ENCODE measurements at places on chromosomes 3 and 15.
A peak's percentile ranks its signal among the peaks of the same experiment; 100 is the strongest.

DNA sequence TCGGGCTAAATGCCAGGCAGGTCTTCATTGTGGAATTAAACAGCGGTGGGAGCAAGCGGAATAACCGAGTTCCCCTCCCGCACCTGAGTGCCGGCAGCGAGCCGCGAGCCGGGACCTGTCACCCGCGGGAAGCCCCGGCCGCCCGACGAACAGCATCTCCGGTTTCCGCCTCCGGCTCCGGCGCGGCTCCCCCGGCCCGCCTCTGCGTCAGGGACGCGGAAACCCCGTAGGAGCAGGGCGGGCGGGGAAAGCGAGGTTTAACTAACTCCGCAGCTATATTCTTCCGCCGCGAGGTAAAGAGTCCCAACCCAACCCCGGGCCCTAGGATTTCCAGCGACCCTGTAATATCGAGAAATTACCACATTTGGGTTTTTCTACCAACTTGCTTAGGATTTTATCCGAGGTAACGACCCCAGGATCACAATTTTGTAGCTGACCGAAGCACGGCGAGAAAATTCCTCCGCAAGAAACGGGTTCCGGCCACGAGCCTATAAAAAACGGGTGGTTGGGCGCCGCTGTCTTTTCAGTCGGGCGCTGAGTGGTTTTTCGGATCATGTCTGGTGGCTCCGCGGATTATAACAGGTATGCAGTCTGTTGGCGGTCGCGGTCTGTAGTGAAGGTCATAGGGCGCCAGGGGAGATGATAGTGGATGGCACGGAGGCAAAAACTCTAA lies at the start of gene EIF4A2:
TSS of gene EIF4A2 (plus strand) at position 520 of the 673 bp plus-strand sequence. CDS start at position 554, 34 bp downstream.
- DNase-seq, result peak; percentile 96

DNA sequence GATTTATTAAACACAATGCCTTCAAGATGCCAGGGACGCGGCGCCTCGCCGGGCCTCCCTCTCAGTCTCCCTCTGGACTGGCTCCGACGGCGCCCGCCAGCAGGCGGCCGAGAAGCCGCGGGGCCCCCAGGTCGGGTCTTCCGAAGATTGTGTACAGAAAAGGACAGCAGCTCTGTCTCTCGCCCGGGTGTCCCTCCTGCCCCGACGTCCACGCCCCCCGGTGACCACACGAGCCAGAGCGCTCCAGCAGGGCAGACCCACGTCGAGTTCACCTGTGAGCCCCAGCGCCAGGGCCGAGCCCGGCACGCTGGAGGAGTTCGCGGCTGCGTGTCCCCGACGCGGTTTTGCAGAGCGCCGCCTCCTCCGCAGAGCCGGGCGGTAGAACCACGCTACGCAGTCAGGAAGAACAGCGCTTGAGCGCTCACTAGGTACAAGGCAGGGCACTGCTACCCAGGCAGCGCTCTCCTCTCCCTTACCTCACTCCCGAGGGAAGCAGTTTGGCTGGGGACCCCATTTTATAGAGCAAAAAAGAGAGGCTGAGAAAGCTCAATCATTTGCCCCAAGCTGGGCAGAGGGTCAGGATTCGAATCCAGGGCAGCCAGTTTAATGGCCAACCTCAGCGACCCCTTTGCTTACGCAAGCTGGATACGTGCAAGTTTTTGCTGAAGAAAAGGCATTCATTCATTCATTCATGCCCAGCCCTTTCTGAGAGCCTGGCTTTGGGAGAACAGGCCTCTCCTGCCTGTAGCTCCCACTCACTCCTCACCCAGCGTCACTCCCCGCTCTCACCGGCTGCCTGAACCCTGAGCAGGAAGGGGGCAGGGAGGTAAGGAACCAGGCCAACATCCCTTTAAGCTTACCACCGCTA lies 3.0 kb upstream of the TLE3 start:
- DNase-seq, result peak; percentile 71

DNA sequence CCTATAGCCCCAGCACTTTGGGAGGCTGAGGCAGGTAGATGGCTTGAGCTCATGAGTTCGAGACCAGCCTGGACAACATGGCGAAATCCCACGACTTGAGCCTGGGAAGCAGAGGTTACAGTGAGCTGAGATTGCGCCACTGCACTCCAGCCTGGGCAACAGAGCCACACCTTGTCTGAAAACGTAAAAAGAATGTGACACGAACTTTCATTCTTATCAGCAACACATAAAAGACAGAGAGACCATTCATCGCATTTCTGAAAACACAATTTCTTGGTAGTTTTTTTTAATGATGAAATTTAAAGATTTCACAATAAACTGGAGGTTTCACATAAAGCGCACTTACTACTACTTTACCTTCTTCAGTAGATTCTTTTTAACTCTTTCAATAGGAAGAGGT lies 18.4 kb downstream of the HLTF start:
- DNase-seq, result no peak

- DNase-seq, result no peak
Observed at GRCh38 chr3:63979093-63979885, 44.0 kb downstream of the PSMD6 start.

DNA sequence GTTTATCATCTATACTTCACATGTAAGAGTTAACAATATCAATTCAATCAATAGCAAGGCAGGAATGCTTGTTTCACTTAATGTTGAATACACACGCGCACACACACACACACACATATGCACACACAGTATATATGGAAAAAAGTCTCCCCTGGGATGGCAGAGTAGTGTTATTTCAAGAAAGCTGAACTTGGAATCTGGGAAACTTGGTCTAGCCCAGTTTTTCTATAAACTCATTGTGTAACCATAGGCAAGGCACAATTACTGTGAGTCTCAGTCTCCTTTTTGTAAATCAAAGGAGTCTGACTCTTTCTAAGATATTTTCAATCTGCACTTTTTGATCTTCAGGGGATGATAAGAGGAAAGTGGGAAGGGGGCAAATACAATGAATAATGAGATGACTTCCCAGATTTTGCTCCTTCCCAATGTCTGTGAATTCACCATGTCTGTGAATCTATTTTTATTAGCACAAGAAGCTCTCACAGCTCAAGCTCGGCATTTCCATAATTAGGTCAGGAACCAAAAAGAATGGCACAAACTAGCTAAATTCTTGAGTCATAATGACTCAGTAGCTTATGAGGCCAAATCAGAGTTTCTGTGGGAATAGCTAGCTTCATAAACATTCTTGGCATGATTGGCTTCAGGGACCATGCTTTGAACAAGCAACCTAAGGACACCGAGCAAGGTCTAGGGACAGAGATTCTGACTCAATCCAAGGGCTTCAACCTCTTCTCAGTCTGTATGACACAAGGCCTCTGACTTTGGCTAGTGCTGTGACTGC lies 227.4 kb upstream of the DCBLD2 start:
- DNase-seq, result peak; percentile 76

GRCh38 chr3:184570035-184570434 lies 8.4 kb downstream of the EPHB3 start:
- no peak for DNase-seq

GRCh38 chr3:66598168-66598567 lies 97.3 kb upstream of the LRIG1 start:
- peak; percentile 94 for DNase-seq

- no peak for DNase-seq
Observed at GRCh38 chr3:195715583-195716266, 5.1 kb upstream of the MUC20 start.

DNA sequence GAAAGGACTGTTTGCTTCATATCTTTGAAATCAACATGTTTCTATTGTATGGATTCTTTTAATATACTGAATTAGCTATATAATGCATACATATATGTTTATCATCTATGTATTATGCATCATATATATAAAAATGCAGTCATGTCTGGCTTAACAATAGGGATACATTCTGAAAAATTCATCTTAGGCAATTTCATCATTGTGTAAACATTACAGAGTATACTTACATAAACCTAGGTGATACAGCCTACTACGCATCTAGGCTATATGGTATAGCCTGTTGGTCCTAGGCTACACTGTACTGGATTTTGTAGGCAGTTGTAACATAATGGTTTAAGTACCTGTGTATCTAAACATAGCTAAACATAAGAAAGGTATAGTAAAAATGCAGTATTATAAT lies 21.7 kb downstream of the CHMP2B start:
- no peak for DNase-seq

GRCh38 chr3:140438736-140439470 lies 239.0 kb upstream of the TRIM42 start:
- no peak for DNase-seq

- no peak for DNase-seq
Observed at GRCh38 chr3:134606033-134607025, 44.5 kb downstream of the KY start.

DNA sequence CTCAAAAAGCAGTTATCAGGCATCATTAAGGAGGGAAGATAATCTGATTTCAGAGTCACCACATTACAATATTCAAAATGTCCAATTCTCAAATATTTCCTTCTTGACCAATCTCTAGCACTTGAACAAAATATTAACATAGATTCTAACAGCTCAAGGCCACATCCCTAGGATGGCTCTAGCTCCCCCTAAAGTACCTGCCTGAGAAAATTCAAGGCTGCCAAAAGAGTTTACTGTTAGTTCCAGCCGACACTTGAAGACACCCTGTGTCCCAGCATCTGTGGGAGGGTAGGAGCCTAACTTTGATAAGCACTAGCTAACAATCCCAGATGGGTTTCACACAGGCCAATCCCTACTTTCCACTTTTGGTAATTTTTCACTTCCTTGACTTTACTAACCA lies 10.4 kb downstream of the NSMCE3 start:
- no peak for DNase-seq

- DNase-seq, result no peak
Observed at GRCh38 chr3:128454310-128454618, 12.4 kb downstream of the DNAJB8 start.

- no peak for DNase-seq
Observed at GRCh38 chr3:7874116-7874515, 627.5 kb upstream of the LMCD1 start.

DNA sequence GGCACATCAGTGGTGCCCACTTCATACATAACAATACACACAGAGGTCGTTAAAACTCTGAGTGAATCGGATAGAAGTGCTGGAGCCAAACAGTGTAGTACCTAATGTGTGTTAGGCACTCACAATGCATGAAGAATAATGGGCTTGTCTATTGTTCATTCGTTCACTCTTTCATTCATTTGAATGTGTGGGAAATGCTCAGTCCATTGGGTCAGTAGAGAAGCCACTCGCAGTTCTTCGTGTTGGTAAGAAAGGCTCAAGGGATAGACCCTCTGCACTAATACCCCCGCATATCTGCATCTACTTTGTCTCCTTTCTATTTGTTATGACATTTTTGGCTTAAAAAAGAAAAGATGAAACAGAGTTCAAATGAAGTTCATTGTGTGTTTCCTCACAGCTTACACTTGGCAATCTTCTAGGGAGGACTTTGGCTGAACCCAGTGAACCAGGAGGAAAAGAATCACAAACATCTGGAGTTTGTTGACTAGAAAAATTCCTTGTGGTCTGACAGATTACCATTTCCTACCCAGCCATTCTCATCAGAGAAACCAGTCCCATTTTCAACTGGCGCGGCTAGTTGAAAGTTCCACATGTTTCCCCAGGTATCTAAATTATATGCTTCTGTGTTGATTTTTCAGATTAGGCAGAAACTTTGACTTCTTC lies 32.8 kb upstream of the MFSD1 start:
- DNase-seq, result peak; percentile 98

DNA sequence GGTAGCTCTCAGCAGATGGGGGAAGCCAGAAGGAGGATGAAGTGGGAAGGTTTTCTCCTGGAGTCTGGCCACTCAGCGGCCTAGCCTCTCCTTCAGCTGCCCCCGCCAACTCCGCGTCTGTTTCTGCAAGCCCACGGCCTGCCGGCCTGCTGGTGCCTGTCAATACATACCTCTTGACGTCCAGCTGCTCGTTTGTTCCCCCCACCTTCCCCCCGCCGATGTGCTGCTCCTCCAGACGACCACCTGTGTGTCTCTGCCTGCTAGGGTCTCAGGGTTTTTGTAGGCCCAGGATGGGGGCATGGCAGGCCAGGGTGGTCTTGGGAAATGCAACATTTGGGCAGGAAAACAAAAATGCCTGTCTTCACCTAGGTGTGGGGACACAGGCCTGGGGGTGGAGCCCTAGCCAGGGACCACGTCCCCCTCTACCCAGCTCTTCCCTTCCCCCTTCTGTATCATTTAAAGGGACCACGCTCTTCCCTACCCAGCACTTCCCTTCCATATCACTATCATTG lies 137.8 kb downstream of the ALCAM start:
- no peak for DNase-seq

DNA sequence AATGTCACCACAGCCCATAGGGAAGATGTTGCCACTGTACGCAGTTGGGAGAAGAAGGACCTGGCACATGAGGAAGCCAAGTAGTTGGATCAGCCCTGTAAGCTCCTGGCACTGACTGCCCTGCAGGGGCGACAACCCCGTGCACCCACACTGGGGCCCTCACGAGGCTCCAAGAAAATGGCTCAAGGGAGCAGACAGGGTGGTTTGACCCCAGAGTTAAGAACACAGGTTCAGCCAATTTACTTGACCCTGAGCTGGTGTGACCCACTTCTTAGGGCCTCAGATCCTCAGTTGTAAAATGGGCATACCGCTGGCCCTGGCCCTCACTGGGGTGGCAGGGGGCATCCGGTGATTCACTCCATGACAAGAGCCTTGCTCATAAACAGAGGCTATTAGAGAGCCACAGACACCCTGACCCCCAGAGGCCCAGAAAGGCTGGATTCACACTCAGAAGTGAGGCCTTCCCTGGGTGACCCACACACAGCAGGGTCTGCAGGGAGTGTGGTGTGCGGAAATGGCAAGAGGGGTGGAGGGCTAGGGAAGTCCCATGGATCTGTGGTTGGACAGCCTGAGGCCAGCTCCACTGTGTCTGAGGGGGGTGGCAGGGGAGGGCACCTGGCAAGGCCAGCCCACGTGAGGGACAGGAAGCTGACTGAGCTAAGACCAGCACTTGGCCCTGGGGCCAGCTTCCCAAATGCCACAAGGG lies 1.7 kb upstream of the HHATL start:
- no peak for DNase-seq

DNA sequence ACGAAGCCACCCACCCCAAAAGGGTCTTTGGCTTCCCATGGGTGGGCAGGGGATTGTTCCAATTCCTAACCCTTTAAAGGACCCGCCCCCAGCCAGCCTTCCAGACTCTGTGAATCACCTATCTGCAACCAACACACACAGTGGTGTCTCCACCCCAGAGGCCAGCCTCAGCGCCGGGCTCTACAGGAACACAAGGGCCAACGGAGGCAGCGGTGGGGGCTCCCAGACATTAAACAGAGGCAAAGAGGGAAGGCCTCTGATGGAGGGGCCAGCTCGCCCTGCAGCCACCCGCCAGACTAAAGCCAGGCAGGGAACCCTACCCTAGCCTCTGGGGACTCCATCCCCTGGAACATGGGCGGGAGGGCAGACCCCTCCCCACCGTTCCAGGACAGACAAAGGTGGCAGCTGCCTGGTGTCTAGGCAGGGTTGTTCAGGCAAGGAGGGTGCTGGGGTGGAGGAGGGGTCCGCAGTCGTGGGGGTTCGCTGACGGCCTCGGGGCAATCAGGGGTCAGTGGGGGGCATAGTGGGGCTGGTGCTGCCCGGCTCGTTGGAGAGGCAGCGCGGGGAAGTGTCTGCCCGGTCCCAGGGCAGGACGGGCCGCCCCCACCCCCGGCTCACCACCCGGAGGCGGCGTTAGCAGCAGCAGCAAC lies 448 bp downstream of the SHISA5 start:
- peak; percentile 36 for DNase-seq

DNA sequence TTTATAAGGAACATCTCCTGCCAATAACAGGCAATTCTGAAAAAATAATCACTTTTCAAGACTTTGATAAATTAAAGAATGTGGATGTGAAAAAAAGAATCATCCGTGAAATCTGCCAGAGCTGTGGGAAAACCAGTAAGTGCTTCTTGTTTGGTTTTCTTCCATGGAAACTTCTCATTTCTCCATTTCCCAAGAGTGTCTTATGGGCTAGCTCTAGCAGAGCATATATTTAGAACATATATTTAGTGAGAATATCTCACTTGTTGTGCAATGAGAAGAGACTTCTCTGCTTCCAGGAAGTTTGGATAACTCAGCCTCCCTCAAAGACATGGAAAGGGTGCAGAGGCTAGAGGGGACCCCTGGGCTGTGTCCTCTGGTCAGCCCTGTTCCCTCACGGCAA lies 49.9 kb downstream of the COL6A5 start:
- DNase-seq, result peak; percentile 91
